ENCODE measurements at places on chromosomes 5 and 9.

- peak; percentile 82 for DNase-seq
Measured at GRCh38 chr5:107869438-107870115, 198.8 kb upstream of the EFNA5 start.

GRCh38 chr5:90248640-90249039 is 160.9 kb downstream of the CETN3 start:
- DNase-seq, result no peak

DNA sequence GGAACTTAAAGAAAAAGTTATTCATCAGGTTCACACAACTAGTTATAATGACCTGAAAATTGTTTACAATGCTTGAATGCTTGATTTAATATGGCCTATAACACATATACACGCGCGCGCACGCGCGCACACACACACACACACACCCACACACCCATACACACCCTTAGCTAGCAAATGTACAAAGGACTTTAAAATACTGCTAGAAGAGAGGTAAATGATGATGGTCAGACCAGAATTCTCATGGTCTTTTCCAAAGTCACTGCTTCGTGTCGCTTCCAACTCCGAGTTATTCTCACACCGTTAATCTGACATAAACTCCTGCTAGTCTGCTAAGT is 5.9 kb downstream of the LSM11 start:
- no peak for DNase-seq

- no peak for DNase-seq
Measured at GRCh38 chr5:45491368-45491767, 204.8 kb downstream of the HCN1 start.

DNA sequence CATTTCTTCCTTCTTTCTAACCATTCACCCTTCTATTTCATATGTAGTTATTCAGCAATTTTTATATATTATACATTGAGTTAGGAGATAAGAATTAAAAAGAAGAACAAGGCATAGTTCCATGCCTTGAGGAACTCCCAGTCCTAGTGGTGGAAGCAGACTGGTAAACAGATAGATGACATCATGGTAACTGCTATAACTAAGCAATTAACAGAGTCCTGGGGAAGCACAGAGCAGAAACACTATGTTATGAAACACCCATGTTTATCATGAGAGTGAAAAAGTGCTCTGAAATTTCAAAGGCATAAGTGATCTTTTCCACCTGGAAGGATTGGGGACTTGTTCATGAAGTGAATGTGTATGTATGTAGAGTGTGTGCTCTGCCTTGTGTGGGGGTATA is 14.6 kb downstream of the PAPPA start:
- DNase-seq, result no peak

- no peak for DNase-seq
Measured at GRCh38 chr5:116733991-116734975, 159.7 kb upstream of the SEMA6A start.

DNA sequence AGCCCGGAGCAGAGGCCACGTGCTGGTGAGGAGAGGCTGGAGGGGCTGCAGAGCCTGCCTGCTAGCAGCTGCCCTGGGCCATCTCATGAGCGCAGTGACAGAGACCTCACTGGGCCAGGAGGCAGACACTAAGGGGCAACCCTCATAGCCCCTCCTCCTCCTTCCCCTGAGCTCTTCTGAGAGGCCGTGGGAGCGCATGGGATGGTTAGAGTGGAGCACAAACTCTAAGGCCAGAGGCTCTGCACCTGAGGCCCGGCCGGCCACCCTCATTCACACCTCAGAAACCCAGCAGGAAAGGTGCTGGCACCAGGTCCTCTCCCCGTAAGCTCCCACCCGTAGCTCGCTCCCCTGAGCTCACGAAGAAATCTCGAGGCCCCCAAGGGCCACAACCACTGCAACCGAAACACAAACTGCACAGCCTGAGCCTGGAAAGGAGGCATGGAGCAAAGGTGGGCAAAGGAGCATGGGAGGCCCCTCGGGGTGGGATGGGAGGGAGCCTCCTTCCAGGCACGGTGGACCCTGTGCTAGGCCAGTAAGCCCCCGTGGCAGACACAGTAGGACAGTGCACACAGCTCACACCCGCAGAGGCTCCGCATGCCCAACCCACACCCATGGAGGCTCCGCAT is 17.7 kb downstream of the CAMSAP1 start:
- no peak for DNase-seq

GRCh38 chr5:130102375-130102774 is 198.1 kb downstream of the CHSY3 start:
- no peak for DNase-seq

DNA sequence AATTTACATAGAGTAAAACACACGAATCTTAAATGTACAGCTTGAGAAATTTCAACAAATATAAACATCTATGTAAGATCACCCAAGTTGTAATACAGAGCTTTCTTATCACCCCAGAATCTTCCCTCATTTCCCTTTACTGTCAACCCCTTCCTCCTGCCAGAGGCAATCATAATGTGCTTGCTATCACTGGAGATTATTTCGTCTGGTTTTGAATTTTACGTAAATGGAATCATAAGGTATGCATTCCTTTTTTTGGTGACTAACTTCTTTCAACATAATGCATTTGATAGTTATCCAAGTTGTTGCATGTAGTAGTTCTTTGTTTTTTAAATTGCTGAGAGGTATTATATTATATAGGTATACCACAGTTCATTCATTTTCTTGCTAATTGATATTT is 37.5 kb upstream of the GPR151 start:
- no peak for DNase-seq

- no peak for DNase-seq
Measured at GRCh38 chr5:127330116-127330515, 39.5 kb downstream of the MEGF10 start.

DNA sequence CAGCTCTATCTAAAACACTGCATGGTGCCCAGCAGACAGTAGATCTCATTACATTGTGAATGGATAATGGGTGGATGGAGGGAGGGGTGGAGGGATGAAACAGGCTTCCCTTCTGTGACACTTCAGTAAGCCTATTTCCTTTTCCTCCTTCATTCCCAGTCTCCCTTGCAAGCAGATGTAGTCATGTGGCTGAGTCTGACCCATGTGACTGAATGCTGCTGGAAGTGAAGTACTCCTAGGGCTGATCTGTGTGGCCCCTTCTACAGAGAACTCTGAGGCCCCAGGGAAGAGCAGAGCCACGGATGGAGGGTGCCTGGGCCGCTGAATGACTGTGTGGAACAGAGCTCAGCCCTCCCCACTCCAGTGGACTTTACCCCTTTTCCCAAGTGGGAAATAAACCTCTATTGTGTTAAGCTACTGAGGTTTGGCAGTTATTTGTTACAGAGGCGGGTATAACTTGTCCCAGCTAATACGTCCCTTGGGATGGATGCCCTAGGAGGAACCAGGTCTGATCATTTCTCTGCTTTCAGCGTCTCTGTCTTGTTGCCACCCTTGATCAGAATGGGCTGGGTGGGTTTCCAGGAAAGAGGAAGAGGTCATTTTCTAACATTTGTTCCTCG is 176.1 kb upstream of the MVB12B start:
- DNase-seq, result no peak

DNA sequence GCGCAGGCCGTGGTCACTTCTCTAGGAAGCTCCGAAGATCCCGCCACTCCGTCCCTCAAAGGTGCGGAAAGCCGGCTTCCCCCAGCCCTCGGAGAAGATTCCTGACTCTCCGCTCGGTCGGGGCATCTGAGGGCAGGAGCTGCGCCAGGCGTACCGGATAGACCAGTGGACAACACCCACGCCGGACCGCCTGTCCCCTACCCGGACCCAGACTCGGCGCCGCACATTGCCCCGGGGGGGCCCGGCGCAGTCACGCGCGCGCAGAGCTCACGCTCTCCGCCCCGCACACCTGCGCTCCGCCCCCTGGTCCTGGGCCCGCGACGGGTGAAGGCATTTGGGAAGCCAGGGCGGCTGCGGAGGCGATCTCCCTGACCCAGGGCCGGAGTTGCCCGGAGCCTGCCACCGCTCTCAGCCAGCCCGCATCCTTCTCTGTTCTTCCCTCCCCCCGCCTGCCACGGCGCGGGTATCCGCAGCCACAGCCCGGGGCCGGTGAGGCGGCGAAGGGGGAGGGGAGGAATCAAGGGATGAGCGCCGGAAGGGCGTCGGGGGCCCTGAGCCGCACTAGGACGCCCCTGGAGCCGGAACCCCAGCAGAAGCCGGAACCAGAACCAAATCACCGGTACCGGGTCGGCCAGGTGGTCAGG is 448 bp downstream of the RELL2 start:
- DNase-seq, result no peak

DNA sequence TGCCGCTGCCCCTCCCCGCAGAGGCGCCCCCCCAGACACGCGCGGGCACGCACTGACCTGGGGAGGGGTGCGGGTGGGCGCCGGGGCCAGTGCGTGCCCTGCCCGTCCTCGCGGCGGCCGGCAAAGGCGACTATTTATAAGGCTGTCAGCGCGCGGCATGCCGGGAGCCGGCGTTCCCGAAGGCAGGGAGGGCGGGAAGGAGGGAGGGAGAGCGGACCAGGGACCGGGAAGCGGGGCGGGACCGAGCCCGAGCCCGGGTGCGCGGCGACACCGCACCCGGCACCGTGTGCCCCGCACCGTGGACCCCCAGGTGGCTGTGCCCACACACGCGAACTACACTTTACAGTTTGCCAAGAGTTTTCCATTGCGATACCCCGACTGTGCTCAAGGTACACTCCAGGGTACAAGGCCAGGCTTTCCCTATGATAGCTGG is at the start of gene AK1:
Gene AK1, minus strand, starts transcription at position 110 of the 433 bp plus-strand sequence. CDS start 3,058 bp downstream, outside the sequence.
- DNase-seq, result no peak

DNA sequence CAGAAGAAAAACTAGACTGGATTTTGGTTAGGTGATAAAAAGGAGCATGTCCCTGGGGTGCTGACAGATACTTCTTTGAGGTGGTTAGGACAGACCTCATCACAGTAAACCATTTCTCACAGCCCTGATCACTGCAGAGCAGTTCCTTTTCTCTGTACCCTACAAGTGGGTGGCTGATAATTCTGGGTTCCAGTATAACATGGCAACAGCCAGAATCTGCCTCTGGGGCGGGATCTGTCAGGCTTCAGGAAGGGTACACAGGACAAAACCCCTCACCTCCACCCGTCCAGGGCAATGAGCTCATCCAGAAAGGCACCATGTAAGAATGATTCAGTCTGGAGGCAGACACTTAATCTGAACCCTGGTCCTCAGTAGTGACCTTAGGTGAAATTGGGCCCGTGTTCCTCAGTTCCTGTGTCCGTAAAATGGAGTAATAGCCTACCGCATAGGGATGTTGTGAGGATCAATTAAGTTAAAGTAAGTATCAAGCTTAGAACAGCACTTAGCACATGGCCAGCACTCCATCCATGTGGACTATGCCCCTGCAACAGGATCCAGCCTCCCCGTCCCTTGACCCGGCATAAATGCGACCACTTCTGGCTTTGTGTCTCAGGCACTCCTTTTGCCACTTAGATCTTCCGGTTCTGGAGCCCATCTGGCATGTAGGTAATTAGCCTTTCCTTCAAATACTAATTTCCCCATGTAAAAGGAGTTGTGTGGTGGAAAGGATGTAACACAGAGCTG is 129.2 kb downstream of the LHFPL2 start:
- DNase-seq, result no peak

DNA sequence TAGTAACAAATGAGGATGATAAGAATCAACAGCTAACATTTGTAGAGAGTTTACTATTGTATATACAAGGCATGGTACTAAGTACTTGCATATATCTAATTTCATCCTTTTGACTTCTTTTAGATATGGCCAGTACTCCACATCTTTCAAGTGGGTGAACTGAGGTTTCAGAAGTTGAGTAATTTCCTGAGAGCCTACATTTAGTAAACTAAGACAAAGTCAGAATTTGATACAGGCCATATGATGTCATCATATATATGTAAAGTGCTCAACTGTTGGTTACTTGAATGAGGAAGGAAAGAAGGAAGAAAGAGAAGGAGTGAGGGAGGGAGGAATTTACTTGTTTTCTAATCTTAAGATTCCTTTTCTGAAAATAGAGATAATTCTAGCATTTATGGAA is 52.8 kb downstream of the GRIA1 start:
- DNase-seq, result no peak
